ENCODE measurements at places on chromosomes 1 and 21.
A peak's percentile ranks its signal among the peaks of the same experiment; 100 is the strongest.

DNA sequence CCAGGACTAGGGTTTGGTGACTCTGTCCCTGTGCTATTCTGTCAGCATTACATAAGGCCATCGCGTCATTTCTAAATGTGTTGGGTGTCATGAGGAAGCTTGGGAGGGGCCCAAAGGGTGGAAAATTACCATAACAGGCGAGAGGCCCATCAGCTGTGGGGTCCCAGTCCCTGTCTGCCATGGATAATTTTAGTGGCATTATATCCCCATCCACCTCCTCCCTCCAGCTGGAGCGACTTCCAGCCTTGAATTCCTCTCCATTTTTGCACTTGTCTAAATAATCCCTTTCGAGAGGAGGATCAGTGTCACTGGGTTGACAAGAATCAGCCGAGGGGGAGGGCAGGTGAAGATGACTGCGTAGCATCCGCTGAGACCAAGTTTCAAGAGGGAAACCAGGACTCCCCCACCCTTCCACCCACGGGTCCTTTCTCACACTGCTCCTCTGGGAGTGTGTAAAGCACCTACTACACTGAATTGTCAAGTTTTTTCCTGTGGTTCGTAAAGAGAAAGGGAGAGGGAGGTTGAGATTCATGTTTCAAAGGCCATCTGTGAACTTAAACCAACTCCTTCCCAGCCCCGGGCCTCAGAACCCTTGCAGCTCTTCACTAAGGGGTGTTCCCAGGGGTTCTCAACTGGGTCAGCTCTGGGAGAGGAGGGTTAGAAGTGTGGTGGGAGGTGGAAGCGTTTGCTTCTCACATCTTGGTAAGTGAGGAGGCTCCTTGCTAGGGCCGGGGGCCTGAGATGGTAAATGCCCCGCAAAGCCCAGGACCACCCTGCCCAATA, 29.2 kb downstream of the VASH2 start:
- DNase-seq = no peak

- DNase-seq = no peak
These were observed 139.7 kb downstream of the ROR1 start for GRCh38 chr1:63913533-63913932.

DNA sequence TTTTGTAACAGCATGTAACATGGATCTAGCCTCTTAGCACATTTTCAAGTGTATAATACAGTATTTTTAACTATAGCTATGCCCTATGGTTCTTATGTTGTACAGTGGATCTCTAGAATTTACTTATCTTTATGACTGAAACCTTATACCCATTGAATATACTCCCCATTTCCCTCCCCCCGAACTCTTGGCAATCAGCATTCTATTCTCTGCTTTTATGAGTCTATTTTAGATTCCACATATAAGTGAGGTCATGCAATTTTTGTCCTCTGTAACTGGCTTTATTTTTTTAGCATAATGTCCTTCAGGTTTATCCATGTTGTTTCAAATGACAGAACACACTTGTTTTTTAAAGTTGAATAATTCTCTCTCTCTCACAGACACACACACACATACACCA, 3.1 kb upstream of the GBP6 start:
- DNase-seq = no peak

- no peak for DNase-seq
These were observed 95.3 kb downstream of the NAV1 start for GRCh38 chr1:201634261-201634660.

DNA sequence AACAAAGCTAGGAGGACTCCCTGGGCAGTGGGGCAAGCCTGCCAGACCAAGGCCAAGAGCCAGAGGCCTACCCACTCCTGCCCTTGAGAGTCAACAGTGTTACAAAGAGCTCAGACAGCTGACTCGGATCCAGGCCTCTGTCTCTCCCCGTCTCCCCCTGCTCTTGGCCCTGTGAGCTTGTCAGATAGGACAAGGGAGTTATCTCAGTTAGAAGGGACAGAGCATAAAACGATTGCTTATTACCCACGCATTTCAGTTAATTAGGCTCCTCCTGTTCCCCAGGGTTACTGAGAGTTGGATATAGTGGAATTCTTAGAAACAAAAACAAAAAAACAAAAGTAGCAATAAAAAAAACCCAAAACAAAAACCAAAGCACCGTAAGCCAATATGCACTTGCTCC, 1.3 kb downstream of the SLC41A1 start:
- DNase-seq = peak; percentile 87

DNA sequence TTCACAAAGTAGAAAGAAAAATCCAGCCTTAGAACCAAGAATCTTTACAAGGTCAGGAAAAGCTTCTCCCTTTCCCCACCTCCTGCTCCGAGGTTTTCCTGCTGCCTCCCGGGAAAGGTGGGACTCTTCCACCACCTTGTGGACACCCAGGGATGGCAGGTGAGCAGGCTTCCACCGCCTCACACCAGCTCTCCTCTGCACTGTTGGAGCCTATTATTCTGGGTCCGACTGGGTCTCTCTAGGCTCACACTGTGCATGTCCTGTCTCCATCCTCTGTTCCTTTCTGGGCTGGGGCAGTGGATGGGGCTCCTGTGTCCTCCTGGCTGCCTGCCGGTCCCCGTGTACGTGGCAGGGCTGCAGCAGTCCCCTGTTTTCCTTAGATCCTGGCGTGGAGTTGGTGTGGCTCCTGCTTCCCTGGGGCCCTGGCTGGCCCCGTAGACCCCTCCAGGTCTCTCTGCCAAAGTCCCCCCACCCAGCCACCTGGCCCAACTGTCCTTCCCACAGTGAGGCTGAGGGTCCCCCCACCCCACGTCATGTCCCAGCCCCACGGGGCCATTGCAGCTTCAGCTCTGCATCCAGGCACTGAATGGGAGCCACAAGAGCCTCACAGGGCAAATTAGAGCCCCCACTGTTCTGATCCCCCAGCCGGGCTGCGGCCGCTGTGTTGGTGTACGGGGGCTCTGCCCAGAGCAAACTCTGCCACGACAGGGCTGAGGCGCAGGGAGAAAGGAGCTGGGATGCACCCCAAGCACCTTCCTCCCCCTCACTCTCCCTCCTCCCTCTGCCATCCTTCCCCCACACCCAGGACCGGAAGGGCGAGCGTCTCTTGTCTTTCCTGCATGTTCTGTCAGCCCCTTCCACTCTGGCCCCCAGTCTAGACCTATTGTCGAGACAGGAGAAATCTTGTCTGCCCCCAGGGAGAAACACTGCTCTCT, 3.3 kb upstream of the SLC45A1 start:
- DNase-seq = peak; percentile 56

Measured in hematopoietic multipotent progenitor cell treated with erythropoietin and hydrocortisone succinate and interleukin-3 and kit ligand, for 6 days (in vitro differentiated cells).